ENCODE measurements at places on chromosomes 5 and 9. TPM values are rescaled to one million over a fixed set of nuclear protein-coding genes. Genes with fewer than 3 reads are reported as not detected.

Gene HTR4
- not detected for total RNA-seq

Gene PLPPR1
- total RNA-seq, result not detected

Gene SMIM33
- not detected for total RNA-seq

Gene TNFSF15
- total RNA-seq, result 0.09 TPM

Gene ABO
- total RNA-seq, result not detected

Gene ADAMTS6
- total RNA-seq, result 37.8 TPM
